Neural crest cell (in vitro differentiated cells): ENCODE measurements at places on chromosomes 5 and 9. TPM values are rescaled to one million over a fixed set of nuclear protein-coding genes. Genes with fewer than 3 reads are reported as not detected.

GRCh38 chr5:39076757-39077728 lies 2.8 kb upstream of the RICTOR start:
- H3K27ac ChIP-seq, result no peak overlapping the region
- H3K27me3 ChIP-seq, result peaks cover 31% of the 10 kb centered on the region
- peaks cover 15% of the 10 kb centered on the region for H3K4me1 ChIP-seq

The PCDHB7 gene
- total RNA-seq, result 0.39 and 0.58 TPM in 2 replicates

GRCh38 chr9:135326141-135326540 lies 153.4 kb upstream of the PPP1R26 start:
- H3K4me1 ChIP-seq, result no peaks in the 10 kb centered on the region
- no peak overlapping the region for H3K4me3 ChIP-seq
- DNase-seq, result no peak
- H3K27ac ChIP-seq, result no peak overlapping the region

DNA sequence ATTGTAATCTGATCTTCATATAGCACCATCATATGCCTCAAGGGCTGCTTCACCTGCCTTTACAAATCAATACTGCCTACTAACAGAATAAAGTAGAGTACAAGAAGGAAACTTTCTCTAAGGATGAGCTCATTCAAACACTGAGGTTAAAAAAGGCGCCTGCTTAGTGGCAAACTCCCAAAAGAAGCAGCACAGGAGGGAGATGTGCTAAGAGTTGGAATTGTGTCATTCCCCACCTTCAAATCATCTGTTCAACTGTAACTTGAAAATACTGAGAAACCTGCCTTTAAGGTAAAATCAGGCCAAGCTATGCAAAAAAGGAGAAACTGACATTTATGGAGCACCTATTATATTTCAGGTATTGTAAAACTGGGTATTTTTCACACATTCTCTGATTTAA lies 560.6 kb downstream of the PTPRD start:
- no peaks in the 10 kb centered on the region for H3K4me1 ChIP-seq
- no peak overlapping the region for H3K4me3 ChIP-seq
- H3K27me3 ChIP-seq, result no peaks in the 10 kb centered on the region
- H3K27ac ChIP-seq, result no peak overlapping the region
- DNase-seq, result no peak
- H3K36me3 ChIP-seq, result no peaks in the 10 kb centered on the region

GRCh38 chr5:32182463-32183063 lies 8.4 kb upstream of the GOLPH3 start:
- DNase-seq, result no peak
- H3K27ac ChIP-seq, result no peak overlapping the region
- peaks cover 4% of the 10 kb centered on the region for H3K36me3 ChIP-seq
- no peaks in the 10 kb centered on the region for H3K4me1 ChIP-seq
- no peaks in the 10 kb centered on the region for H3K27me3 ChIP-seq
